ENCODE measurements at places on chromosomes 1 and 21. TPM values are rescaled to one million over a fixed set of nuclear protein-coding genes. Genes with fewer than 3 reads are reported as not detected.

The RASAL2 gene
- not detected for total RNA-seq

The OR10Z1 gene
- not detected for total RNA-seq

- DNase-seq, result no peak
- H3K36me3 ChIP-seq, result no peaks in the 10 kb centered on the region
- no peak overlapping the region for H3K27ac ChIP-seq
- H3K4me3 ChIP-seq, result no peak overlapping the region
- no peaks in the 10 kb centered on the region for H3K27me3 ChIP-seq
These were observed 71.4 kb downstream of the SLC44A5 start for GRCh38 chr1:75539230-75540116.

GRCh38 chr1:70440642-70441391 is 29.7 kb downstream of the CTH start:
- H3K27ac ChIP-seq, result no peak overlapping the region
- H3K36me3 ChIP-seq, result peaks cover 25% of the 10 kb centered on the region
- H3K4me3 ChIP-seq, result no peak overlapping the region
- H3K4me1 ChIP-seq, result no peaks in the 10 kb centered on the region

- no peak for DNase-seq
- no peaks in the 10 kb centered on the region for H3K36me3 ChIP-seq
- H3K27ac ChIP-seq, result no peak overlapping the region
- no peak overlapping the region for H3K4me3 ChIP-seq
These were observed 15.6 kb downstream of the TMPRSS15 start for GRCh38 chr21:18387994-18388393.

- H3K27ac ChIP-seq, result no peak overlapping the region
- no peak for DNase-seq
- no peaks in the 10 kb centered on the region for H3K27me3 ChIP-seq
- H3K4me1 ChIP-seq, result peaks cover 21% of the 10 kb centered on the region
These were observed 20.0 kb upstream of the ALDH4A1 start for GRCh38 chr1:18922319-18922726.

DNA sequence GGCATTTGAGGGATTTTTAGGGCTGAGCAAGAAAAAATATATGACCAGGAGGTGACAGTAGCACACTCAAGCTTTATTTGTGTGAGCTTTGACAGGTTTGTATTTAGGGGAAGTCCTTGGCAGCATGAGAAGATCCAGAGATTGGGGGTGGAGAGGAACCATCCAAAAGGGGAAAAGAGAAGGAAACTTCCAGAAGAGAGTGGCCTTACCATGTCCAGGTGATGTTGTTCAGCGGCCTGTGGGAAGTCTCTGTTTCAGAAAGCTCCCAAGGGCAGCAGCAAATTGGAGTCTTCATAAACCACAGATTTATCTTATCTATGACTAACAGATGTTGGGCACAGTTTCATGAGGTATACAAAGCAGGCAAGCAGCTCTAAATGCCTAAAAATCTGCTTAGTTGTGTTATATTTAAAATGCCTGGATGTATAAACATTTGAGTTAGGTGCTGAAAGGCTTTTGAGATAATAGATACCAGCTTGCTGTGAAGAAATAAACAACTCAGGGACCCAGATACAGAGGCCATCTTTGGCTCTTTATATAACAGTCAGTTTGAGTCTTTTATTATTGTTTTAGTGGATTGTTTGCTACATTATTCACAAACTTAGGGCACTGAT is 21.2 kb upstream of the ADAR start:
- peak overlapping the region; percentile 100 for H3K27ac ChIP-seq
- peak overlapping the region; percentile 96 for H3K4me3 ChIP-seq
- peaks cover 13% of the 10 kb centered on the region for H3K4me1 ChIP-seq
- no peak for DNase-seq

GRCh38 chr21:42489991-42490390 is 6.0 kb downstream of the RSPH1 start:
- no peak overlapping the region for H3K27ac ChIP-seq
- H3K36me3 ChIP-seq, result no peaks in the 10 kb centered on the region
- no peak overlapping the region for H3K4me3 ChIP-seq
- no peak for DNase-seq

GRCh38 chr21:31403596-31404333 is 59.7 kb upstream of the TIAM1 start:
- no peak for DNase-seq
- peaks cover 16% of the 10 kb centered on the region for H3K4me1 ChIP-seq
- no peaks in the 10 kb centered on the region for H3K27me3 ChIP-seq
- H3K36me3 ChIP-seq, result no peaks in the 10 kb centered on the region

All from naive thymus-derived CD8-positive, alpha-beta T cell (primary cell).